ENCODE measurements at places on chromosomes 7 and 10.

- no peak for DNase-seq
These were observed 4.0 kb upstream of the SLC29A4 start for GRCh38 chr7:5278766-5279165.

GRCh38 chr7:156560075-156560474 is 80.5 kb upstream of the RNF32 start:
- DNase-seq = no peak

DNA sequence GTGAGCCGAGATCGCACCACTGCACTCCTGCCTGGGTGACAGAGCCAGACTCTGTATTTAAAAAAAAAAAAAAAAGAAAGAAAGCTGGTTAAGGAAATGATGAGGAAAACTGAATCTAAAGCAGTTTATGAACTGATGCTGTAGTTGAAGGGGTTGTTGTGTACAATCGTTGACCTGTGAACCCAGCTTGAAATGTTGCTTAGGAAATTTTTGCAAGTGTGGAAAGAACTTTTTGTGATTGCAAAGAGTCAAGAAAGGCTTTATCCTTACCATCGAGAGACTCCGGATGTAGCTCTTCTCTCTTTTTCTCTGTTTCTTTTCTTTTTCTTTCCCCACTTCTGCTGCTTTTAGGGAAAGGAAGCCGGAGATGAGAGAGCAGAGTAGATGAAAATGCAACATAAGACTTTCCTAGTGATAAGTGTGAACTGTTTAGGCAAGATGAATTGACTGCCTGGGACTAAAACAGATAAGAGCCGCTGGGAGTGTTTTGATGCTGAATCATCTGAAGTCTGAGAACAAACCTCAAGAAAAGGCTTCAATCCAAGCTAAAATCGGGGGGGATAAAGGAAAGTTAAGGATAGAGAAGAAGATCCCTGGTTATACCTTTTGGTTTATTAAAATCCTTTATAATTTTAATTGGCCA is 69.0 kb downstream of the TAF3 start:
- no peak for DNase-seq

DNA sequence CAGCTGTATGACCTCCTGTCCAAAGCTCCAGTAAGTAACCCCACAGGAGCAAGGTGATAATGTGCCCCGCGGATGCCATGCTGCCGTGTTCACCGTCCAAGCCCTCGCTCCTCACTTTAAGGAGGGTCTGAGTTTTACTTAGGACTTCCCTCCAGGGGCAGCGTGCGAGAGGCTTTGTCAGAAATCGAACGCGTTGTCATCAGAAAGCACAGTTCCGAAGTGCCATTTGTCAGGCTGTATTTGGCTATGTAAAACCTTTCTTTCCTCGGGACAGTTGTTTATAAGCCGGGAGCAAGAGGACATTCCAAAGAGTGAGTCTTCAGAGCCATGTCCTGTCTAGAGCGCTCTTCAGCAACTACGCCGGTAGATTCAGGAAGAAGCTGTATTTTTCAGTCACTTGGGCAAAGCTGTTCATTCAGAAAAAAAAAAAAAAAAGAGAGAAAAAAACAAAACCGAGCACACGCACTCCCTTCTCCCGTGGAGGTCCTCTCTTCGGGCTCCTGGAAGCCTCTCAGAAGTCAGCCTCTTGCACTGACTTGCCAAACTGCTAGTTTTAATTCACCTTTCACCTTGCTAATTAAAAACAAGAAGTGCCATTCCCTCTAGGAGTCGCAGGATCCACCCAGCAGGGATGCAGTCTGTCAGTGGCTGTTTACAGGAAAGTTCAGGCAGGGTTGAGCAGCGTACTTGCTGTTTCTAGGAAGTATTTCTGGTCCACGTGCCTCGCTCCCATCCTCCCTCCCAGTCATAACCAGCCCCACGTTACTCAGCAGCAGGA is at the start of gene SEMA3E:
SEMA3E (minus strand) TSS at position 676 of the 778 bp plus-strand sequence.
- DNase-seq = peak; percentile 51

Data from femur (tissue), 1 donor.